ENCODE measurements at places on chromosomes 6 and 20.

DNA sequence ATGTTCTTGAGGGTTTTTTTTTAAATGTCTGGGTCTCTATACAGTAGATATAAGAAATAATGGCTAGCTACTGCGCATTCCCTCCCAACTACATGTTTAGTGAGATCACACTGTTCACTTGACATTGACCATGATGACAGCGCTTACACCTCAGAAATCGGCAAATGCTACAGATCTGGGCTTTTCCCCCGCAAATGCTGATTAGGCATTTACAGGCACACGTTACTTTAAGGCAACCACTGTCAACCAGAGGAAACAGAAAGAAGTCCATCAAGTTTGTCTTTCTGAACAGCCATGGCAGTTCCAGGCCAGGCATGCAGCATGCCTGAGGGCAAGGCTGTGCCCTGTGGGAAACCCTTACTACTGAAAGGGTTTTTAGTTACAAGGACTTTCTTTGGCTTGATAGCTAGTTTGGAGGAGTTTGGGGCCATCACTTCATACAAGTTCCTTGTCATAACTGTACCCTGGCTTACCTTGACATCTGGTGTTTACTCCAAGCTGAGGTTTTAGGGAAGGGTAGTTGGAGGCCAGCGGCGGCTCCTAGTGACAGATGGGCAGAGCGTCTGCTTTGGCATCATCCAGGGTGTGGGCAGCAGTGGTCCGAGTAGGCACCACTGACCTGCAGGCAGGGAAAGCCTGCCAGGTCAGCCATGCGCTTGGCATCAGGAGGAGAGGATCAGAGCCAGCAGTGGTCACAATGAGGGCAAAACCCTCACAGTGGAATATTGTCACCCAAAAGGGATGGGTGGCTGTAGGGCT is 43.0 kb downstream of the CFAP61 start:
- no peak for DNase-seq

GRCh38 chr20:59617221-59617620 is 12.9 kb downstream of the PHACTR3 start:
- DNase-seq, result no peak

DNA sequence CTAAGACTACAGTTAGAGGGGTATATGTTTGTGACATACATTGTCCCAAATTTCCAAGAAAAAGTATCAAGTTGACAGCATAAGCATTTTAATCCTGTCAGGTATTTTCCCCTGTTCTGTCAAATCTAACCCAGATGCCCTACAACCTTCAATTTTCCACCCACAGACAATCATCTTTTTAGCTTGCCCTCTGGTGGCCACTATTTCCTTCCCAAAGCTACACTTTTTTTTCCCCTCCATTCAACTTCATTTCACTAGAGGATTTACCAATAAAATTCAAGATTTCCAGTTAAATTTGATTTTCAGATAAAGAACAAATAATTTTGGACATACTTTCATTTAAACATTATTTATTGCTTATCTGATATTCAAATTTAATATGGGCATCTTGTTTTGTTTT is 286.6 kb downstream of the TENT5A start:
- no peak for DNase-seq

DNA sequence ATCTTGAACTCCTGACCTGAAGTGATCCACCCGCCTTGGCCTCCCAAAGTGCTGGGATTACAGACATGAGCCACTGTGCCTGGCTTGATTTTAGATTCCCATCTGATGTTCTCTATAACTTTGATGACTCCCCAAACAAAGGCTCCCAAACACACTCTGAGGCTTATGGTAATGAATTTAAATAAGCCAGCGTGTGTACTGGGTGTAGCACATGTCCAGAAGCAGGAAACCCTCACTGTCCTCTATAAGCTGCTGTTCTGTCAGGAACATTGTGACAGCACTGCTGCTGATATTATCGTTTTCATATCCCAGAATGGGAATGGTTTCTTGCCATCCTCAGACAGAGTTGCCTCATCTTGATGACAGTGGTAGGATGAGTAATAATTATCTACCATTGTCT is 54.1 kb upstream of the SALL4 start:
- DNase-seq, result no peak

DNA sequence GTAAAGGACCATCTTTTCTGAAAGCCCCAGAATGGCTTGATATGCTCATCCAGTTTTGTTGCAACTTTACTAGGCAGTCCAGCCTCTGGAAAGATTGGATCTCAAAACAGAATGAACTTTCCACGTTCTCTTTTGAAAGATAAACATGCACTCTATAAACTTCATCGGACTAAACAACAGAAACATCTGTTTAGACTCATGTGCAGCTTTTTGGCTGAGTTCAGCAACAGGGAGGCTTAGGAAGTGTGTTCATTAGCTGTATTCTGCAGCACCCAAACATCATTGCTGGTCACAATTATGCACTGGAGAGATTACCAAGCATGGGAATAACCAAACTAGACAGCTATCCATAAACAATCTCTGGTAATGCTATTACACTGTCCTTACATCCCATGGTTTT is 180.5 kb downstream of the TENT5A start:
- DNase-seq, result no peak

DNA sequence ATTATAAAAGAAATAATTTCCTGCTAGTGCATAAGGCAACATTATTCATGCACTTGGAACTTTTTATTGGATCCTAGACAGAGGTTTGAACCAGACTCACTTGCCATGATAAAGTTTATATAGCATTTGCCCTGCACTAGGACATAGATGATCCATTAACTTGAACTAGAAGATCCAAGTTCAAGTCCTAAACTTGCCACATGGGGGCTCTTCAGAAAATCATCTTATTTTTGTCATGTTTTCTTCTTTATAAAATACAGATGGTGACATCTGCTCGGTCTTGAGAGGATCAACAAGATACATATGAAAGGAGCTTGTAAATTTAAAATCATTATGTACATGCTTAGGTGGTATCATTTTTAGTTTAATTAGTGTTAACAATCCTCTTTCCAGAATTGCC is 94.5 kb downstream of the SIM1 start:
- DNase-seq, result no peak

- DNase-seq, result no peak
Observed at GRCh38 chr20:41534842-41535241, 83.3 kb downstream of the CHD6 start.

DNA sequence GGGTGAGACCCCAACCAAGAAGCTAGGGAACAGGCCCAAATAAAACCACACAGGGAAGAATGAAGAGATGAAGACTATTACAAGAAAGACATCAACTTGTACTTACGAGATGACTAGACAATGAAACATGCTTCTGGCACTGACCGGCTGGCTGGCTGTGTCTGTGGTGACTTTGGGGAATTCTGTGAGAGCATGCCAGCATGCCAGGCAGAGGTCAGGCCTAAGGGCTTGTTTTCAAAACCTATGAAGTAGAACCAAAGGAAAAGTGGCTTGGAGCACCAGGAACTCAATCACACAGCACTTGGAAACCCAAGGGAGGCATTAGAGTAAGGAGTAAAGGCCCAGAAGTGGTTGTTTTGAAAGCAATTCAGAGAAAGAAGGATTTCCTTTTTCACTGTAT is 28.4 kb upstream of the GSTA3 start:
- DNase-seq, result no peak

DNA sequence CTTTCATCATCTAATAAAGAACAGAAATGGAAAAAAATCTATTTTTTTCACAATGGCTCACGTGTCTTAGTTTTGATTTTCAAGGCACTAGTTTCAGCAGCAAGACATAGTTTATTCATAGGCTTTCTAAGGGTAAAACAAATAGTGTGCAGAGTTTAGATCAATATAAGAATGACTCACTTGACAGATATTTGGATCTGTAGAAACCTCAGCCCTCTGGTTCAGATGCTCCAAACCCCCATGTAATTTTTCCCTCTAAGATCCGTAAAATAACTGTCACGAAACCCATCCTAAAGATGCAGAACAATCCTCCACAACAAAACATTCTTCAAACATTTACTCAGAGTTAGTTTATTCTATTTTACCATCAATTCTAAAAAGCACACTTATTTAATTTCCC is 43.4 kb downstream of the IYD start:
- no peak for DNase-seq

DNA sequence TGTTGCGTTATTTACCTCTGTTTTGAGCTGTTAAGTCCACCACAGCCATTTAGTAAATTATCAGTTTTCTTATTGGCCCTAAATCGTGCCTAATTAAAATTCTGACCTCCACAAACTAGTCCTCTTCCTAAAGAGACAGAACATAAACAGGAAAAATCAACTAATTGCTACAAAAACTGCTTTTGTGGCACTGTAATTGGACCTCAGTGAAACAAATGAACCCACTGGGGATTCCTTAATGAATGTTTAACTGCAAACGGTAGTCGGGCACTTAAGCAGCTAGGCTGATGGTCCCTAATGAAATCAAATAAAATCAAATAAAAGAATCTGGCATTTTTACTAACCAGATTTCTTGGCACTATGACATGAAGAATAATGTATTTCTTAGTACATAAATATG is 513.4 kb upstream of the SLC35B3 start:
- DNase-seq, result no peak

DNA sequence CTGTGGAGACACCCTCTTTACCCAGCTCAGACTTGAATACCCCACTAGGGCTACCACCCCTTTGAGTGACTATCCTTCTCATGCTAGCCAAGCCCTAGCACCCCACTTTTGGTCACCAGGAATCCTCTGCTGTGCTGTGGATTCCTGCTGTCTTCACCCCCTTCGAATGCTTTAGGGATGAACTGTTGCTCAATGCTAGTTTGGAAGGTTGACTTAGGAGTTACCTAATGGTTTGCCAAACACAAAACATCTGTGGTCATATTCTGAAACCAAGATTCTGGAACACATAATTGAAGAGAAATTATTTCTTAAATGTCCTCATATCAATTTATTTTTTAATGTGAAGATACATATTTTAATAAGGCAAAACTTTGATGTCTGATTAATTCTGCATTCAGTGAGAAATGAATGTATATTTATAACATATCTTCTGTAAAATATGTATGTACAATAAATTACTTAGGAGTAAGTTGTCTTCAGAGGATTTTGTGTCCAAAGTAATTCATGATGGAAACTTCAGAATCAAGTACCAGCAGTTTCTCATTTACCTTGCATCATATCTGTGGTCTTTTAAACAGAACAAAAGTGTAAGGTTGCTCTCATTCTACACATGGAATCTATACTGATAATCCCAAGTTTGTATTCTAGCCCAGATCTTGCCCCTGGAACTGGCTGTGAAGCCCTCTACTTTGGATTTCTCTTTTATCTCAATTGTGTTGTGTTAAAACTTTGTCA is 46.9 kb downstream of the TMEM200A start:
- no peak for DNase-seq

DNA sequence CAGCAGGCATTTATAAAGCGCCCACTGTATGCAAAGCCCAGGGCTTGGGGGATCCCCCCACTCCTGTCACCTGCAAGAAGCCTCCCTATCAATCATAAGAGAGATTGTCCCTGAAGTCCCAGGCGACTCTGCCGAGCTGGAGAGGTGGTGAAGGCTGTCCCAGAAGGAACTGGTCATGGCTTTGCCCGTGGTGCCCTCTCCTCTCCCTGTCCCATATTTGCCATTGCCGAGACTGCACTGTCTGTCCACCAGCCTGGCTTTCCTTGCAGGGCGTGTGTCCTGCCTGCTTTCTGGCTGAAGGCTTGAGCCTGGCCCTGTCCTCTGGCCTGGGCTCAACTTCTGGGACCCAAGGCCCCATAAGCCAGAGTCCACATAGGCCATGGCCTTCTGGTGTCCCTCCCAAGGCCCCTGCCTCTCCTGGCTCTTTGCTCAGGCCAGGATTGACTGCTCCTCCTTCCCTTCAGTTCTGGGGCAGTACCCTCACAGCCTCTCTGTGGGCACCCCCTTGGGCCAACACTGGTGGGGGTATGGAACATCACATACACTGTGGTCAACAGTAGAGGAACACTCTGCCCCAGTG is 46.9 kb downstream of the CPXM1 start:
- no peak for DNase-seq

DNA sequence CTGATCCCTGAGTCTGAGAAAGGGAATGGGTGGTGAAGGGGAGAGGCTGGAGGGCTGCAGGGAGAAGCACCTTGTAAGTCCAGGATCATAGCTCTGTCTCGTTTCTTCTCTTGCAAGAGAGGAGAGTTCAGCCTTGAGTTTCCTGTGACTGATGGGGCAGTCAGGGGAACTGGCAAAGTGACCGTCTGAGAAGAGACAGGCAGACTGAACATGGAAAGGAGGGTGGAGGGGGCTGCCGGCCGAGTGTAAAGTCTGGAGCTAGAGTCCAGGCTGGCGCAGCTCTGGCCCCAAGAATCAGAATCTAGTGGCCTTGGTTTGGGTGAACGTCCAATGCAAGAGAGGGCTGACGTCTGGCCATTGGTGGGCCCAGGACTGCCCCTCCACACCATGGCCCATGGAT is 72.5 kb downstream of the TCP11 start:
- no peak for DNase-seq

DNA sequence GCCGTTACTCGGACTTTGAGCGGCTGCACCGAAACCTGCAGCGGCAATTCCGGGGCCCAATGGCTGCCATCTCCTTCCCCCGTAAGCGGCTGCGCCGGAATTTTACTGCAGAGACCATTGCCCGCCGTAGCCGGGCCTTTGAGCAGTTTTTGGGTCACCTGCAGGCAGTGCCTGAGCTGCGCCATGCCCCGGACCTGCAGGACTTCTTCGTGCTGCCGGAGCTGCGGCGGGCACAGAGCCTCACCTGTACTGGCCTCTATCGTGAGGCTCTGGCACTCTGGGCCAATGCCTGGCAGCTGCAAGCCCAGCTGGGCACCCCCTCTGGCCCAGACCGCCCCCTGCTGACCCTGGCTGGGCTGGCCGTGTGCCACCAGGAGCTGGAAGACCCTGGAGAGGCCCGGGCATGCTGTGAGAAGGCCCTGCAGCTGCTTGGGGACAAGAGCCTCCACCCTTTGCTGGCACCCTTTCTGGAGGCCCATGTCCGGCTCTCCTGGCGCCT is 7.2 kb downstream of the SNX21 start:
- no peak for DNase-seq

DNA sequence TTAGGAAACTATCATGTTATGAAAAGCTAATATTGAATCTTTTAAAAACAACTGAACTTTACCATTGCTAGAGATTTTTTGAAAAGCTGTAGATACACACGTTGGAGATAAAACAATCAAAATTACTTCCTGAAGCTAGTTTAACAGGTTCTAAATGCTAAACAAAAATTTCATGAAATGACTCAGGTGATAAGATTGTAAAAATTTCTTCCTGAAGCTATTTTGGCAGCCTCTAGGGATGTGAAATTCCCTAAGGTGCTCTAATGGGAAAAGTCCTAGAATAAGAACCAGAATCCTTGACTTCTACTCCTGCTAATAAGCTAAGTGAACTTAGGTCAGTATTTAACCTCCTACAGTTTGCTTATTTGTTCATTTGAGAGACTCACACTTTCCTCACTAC is 8.5 kb downstream of the GCM2 start:
- no peak for DNase-seq

GRCh38 chr6:15708231-15708630 is 45.4 kb upstream of the DTNBP1 start:
- no peak for DNase-seq

Measured in left kidney (tissue), 8 donors.